ENCODE measurements at places on chromosomes 12 and 14.

GRCh38 chr12:71155225-71155624, 2.6 kb downstream of the TSPAN8 start:
- no peak for DNase-seq

DNA sequence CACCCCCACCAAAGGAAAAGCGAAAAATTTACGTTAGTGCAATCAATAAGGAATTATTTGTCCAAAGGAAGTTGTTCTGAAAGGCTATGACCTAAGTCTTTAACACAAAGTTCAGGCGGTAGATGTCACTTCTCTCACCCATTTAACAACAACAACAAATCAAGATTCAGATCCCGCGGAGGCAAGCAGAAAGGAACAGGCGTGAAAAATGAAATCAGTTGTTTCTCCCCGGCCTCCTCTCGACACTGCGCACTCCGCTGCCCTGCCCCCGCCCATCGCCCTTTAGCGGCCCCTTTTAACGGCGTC, 1.4 kb downstream of the DENND5B start:
- peak; percentile 22 for DNase-seq

DNA sequence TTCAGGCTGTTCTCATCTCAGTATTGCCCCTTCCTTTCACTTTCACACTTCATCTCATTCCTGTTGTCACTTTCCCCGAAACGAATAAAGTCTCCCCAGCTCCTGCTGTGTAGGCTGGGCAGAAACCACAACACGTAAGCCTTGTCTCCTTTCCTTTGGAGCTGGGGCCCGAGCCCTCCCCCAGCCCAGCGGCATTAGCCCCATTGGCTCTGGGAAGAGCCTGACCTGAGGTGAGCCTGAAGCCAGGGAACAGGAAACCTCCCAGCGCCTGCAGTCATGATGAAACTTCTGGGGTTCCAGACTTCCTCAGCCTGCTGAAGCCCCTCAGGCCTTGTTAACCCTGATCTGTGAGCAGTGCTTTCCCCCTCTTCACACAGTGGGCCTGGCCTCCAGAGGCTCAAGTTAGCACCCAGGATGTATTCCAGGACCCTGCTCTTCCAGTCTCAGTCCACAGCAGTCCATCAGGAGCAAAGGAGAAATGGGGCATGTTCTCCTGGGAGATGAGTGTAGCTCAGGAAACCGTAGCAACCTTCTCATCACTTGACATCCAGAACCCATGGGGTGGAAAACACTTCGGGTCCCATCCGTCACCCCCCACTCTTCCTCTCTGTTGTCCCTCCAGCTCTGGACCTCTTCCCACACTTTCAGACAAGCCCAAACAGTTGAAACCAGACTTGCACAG, 21.8 kb downstream of the VASH1 start:
- no peak for DNase-seq

GRCh38 chr12:107990325-107990724, 138.8 kb upstream of the WSCD2 start:
- DNase-seq: peak; percentile 16

GRCh38 chr14:58243790-58244555, 670 bp upstream of the PSMA3 start:
- no peak for DNase-seq

- DNase-seq: no peak
Measured at GRCh38 chr14:101118746-101119591, 215.4 kb upstream of the RTL1 start.

DNA sequence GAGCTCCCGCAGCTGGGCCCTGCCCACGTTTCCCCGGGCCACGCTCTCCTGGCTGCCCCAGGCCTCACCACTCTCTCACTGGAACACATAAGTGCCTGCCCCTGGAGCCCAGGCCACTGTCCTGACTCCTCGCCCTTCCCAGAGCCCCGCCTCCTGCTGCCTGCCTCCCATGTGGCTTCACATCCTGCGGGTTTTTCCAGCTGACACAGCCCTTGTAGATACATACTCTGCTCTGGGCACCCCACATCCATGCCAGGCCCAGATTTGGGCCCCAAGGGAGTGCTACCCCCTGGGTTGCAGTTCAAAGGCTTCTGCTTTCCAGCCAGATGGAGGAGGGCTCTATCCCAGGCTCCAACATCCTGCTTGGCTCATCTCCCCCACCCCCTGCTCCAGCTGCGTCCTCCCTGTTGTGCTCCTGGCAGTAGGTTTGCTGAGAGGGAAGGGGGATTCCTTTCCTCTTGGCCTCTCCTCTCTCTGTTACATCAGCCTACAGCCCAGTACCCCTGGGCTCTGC, 60.1 kb downstream of the TSPAN9 start:
- no peak for DNase-seq

DNA sequence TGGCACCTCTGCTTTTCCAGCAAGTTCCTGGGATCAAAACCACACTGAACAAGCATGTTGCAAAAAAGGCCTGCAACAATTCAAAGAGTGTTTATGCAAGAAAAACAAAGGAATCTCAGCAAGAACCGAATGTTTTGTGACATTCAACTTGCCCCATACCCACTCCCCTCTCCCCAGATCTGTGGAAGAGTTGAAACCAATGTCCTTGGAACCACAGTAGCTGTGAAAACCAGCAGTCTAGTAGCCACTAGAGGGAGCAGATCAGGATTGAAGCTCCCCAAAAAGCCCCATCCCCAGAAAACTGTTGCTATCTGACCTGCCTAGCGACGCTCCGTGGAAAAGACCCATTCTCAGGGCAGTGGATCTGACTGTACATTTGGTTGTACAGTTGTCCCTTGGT, 27.1 kb downstream of the PRKAB1 start:
- DNase-seq: no peak

GRCh38 chr14:55699131-55700057, 119.4 kb downstream of the KTN1 start:
- DNase-seq: no peak

GRCh38 chr12:69052613-69053408, 119.8 kb upstream of the CPM start:
- peak; percentile 75 for DNase-seq

DNA sequence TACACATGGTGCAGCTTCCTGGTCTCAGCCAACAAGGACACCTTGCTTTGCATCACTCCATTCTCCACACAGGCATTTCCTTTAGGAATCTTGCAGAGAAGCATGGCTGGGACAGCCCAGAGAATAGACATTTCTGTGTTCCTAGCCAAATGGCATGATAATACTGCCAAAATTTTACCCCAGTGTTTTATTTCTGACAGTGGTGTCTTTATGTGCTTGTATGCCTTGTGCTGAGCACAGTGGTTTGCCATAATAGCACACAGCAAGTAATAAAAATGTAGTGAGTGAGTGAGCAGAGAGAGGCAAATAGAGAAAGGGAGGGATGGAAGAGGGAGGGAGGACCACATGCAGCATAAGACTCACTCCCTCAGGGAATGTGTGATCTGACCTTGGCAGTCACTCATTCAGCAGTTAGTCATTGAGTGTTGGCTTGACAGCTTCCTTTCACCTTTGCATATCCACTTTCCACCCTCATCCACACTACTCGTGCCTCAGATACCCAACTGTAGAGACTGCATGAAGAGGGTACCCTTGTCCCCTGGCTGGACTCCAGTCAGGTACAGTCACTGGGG, 212.8 kb upstream of the CCDC196 start:
- DNase-seq: no peak

DNA sequence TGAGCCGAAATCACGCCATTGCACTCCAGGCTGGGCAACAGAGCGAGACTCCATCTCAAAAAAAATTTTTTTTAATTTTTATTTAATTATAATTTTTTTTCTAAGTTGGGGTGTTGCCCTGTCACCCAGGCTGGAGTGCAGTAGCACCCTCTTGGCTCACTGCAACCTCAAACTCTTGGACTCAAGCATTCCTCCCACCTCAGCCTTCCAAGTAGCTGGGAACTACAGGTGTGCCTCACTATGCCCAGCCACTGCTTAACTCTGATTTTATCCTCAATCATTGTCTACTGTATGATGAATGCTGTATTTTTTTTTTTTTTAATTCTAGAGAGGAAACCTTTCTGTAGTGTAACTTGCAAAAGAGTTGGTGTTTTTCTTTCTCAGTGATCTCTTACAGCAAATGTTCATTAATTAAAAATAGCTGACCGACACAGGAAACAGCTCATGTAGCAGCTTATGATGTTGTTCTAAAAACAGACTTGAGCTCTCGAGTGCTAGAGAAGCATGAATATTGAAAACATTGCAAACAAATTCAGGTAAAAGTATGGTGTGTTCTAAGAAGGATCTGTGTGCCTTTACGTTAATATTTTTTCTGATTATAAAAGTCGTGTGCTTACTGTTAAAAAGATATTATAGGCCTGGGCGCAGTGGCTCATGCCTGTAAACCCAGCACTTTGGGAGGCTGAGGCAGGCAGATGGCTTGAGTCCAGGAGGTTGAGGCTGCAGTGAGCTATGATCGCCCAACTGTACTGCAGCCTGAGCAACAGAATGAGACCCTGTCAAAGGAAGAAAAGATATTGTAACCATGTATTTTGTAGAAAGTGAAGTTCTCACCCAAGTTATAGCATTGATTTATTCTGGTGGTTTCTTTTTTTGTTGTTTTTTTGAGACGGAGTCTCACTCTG, 68.9 kb downstream of the FGD4 start:
- DNase-seq: no peak

- no peak for DNase-seq
Measured at GRCh38 chr12:76694369-76694768, 69.5 kb upstream of the ZDHHC17 start.

DNA sequence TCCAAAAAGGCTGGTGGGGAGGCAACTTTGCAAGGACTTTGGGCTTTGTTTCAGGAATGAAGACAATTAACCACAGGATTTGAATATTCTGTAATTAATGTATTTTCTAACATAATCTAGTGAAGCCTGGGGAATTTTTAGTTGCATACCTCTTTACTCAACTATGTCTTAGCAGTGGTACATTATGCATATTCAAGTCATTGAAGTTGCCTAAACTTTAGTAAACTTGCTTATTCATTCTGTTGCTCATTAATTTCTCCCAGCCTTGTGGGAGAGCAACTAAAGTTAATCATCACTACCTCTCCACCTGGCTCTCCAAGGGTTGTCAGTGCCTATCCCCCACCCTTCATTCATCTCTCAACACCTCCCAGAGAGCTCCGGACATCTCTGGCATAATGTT, 54.2 kb downstream of the IFNG-AS1 start:
- no peak for DNase-seq

DNA sequence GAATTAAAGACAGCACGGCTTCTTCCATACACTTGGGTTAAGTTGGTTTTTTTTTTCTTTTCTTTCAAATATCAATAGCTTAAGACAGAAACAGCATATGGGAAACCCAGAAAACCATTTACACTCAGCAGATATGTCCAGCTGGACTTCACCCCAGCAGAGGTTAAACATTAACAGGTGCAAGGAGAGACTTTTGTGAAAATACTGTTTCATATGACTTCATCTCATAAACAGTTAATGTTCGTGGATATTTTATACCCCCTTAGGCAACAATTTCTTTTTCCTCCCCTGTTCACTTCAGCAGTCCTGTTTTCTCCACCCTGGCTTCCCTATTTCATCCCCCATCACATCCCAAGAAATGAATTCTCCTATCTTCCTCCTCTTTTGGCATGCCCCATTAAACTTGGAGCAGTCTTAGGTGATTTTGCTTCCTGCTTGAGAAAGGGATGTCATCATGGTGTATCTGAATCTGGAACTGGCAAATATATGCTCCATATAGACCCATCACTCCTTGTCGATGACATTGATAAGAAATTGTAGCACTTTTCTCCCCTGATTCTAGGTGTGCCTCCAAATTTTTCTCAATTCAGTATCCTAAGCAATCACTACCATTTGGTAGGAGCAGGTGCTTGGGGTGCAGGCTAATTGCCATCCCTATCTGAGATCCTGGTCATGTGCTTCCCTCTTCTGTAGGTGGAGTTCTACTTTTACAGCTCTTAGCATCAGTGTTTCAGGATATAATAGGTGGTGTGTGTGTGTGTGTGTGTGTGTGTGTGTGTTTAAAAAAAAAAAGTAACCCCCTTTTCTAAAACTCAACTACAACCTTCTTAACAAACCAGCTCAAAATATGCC, 67.9 kb downstream of the BMP4 start:
- no peak for DNase-seq

DNA sequence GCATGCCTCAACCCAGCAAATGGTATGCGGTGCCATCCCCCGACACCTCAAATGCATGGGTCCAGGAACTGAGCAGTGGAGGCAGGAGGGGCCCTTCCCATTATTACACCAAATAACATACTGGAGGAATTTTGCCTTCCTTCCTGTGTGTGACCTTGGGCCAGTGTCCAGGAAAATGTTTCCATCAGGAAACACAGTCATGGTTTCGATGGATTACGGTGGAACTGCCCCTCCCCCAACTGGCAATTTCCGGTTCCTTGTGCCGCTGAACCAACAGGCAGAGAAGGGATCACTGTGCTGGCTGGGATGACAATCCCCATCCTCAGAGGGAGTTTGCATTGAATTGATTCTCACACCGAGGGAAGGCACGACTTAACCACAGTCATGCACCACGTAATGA, 9.1 kb upstream of the CDC42BPB start:
- DNase-seq: no peak

DNA sequence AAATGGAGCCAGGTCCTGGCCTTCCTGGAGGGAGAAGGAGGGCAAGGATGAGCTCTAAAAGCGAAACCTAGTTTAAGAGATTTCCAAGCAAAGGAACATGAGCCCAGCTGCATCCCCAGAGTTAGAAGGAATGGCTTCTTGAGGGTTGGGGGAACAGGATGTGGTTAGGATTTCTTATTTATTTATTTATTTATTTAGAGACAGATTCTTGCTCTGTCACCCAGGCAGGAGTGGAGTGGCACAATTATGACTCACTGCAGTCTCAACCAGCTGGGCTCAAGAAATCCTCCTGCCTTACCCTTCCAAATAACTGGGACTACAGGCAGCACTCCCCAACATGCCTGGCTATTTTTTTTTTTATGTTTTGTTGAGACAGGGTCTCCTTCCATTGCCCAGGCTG, 25.3 kb upstream of the TMEM106C start:
- DNase-seq: no peak

- DNase-seq: no peak
Measured at GRCh38 chr12:92899386-92900001, 29.6 kb downstream of the EEA1 start.

DNA sequence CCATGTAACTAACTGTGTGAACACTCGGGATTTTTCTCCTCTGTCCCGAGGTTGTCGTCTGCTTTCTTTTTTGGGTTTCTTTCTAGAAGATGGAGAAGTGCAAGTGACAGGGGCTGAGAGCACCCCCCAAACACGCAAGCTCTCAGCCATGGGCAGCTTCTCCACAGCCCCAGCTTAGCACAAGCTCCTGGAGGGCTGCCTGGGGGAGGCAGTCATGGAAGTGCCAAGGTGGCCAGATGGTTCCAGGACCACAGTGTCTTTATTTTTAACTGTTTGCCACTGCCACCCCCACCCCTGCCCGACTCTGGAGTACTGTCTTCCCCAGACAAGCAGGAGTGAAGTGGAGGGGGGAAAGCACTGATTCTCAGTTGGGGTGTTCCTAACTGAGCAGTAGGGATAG, 58.2 kb downstream of the ST8SIA1 start:
- no peak for DNase-seq

- DNase-seq: no peak
Measured at GRCh38 chr12:58081488-58081887, 140.1 kb downstream of the ATP23 start.
